Stimulated activated CD4-positive, alpha-beta T cell treated with anti-CD3 and anti-CD28 coated beads, Interleukin-12 subunit alpha, Interleukin-12 subunit beta, amount 100 ng/mL, for 48 hours (primary cell): ENCODE measurements at places on chromosomes 5 and 9.

- no peak for DNase-seq
These were observed 70.7 kb downstream of the PTCD2 start for GRCh38 chr5:72390836-72391235.

DNA sequence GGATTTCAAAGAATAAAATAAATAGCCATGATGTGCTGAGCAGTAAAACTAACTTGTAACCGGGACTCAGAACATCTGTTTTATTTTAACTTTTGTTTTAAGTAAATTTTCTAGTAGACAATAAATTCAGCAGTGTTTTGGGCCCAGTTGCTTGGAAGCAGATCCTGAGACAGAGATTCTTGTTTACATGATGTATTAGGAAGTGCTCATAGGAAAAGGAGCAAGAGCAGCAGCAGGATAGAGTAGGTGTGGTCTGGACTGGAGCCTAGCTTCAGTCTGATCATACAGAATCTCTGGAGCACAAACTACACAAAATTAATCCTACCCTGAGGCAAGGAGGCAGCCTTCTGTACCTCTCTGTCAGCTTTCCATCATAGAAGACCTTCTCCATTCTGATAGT, 139.2 kb upstream of the CCNH start:
- DNase-seq: no peak

DNA sequence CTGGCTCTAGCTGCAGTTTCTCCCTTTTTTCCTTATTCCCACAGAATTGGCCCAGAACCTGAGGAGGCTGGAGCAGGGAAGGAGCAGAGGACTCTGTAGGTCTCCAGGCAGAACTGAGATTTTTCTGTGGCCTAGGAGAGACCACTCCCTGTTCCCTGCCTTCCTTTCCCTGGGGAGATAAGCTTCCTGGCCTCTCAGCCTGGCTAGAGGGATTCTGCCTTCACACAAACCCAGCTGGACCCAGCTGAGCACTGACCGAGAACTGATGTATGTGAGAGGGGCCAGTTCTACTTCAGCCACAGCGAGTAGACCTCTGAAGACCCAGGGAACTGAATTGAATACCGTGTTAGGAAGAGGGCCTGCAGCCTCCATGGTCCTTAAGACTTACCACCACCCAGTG, 48.0 kb downstream of the RUSC2 start:
- DNase-seq: no peak

DNA sequence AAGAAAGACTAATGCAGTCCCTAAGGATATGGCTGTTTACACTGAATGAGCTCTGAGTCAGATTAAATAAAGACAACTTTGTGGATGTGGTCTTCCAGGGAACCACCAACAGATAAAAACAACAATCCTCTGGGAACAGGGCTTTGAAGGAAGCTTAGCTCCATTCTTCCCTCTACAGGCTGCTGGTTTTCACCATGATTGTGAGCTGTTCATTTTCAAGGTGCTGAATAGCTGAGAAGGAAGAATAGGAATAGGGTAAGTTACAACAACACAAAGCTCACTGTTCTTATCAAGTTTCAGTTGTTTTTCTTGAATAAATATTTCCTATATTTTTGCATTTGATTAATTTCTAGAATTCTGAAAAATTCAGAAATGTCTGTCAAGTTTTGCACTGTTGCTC, 25.9 kb upstream of the PTAR1 start:
- no peak for DNase-seq

- DNase-seq: no peak
These were observed 11.2 kb downstream of the ROPN1L start for GRCh38 chr5:10452768-10453331.

DNA sequence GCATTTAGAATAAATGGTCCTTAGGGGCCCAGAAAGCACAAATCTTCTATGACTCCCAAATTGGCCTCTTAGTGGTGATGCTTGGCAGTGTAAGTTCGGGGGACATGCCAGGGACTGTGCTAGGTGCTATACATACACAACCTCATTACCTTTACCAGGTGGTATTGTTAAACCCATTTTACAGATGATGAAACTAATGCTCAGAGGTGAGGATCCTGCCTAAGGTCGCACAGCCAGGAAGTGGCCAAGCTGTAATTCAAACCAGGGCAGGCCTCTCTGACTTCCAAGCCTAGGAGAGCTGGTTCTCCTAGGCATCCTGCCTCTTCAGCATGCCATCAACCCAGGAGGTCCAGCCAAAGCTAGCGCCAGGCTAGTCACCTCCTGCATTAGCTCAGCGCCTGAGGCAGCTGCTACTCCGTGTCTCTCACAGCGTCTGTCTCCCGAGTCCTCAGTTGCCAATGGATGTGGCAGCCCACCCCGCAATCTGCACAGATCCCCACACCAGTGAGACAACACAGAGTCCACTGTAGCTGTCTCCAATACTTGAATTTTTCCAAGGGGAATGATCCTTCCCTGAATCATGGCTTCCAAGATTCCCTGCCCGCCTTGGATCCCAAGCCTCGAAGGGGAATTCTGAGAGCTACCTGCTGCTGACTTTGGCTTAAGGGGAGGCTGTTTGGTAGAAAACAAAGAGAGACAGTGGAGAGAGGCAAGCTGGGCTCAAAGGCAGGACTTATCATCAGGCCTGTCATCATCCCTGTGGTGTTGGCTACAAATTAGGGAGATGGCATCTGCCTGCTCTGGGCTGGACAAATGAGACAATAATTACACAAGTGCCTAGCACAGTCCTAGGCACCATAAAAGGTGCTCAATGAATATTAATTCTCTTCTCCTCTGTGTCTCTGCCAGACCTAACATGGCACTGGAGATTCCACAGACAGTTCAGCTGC, 52.6 kb downstream of the CRB2 start:
- DNase-seq: no peak

- DNase-seq: no peak
These were observed 108.5 kb upstream of the IQGAP2 start for GRCh38 chr5:76294573-76294972.

DNA sequence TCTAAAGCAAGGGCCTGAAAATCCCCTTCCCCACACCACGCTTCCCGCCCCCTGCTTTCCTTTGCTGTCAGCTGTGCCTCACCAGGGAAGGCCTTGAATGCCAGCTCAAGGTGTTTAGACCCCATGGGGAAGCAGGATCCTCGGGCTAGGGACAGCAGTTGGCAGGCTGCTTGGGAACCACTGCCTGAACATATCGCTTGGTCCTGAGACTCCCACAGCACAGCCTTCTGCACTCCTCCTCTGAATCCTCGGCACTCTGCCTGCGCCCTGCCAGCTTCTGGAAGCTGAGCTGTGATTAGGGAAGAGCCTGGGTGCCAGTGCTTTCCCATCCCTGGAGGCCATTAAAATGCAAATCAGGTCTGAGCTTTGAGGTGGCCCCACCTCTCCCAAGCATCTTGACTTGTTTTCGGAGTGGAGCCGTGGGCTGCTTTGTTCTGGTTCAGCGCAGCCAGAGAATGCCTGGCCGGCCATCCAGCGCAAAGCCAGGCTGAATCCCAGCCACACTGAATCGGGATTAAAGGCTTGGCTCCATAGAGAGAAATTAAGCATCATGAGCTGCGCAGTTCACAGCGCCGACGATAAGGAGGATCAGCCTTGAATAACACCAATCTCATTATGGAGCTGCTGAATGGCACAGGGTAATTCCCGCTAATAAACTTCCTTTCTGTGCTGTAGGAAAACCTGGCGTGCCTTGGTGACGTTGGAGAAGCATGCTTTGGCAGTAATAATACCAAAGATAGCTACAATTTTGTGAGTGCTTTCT, 40.0 kb downstream of the AMBP start:
- no peak for DNase-seq

DNA sequence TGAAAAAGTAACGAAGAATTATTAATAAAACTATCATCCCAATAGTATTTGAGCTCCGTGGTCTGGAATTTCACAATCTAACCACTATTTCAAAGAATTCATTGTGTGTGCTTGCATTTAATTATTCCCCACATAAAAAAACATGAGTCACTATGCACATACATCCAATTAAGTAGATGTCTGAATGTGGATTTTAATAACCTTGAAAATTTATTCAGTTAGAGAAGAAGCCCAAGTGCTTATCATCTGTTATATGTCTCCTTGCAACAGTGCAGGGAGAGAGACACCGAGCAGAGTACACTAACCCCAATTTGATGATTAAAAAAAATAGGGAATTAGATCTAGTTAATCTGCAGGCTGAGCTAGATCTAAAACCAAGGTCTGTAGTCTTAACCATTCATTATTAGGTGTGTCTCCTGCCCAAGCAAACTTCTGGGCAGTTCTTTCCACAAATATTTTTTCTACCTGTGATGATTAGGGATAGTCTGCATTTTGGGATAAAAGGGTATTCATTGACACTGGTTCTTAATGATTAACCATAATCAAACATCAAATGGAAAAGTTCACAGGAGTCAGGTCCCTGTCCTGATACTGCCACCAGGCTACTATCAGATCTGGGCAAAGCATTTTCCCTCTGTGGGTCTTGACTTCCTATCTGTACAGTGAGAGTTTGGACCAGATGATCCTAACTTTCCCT, 164.2 kb downstream of the GRIA1 start:
- no peak for DNase-seq

DNA sequence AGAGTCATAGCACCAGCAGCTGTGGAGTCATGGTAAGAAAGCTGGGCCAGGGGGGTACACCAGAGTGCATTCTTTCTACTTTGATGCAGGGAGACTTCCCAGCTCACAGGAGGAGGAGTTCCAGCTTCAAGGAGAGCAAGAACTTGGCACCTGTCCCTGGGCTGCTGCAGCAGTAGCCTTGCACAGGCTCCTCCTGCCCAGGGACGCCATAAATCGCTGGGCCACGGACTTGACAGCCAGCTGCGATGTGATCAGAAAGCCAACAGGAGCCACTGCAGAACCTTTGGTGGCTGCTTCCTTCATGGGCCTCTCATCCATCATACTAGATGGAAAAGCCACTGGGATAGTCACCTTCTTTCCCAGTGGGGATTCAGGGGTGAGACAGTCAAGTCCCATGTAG, 234.7 kb downstream of the NMUR2 start:
- DNase-seq: no peak

- DNase-seq: no peak
These were observed 13.9 kb upstream of the UBLCP1 start for GRCh38 chr5:159249158-159249557.

- DNase-seq: no peak
These were observed 53.7 kb upstream of the HRH2 start for GRCh38 chr5:175603987-175604739.

DNA sequence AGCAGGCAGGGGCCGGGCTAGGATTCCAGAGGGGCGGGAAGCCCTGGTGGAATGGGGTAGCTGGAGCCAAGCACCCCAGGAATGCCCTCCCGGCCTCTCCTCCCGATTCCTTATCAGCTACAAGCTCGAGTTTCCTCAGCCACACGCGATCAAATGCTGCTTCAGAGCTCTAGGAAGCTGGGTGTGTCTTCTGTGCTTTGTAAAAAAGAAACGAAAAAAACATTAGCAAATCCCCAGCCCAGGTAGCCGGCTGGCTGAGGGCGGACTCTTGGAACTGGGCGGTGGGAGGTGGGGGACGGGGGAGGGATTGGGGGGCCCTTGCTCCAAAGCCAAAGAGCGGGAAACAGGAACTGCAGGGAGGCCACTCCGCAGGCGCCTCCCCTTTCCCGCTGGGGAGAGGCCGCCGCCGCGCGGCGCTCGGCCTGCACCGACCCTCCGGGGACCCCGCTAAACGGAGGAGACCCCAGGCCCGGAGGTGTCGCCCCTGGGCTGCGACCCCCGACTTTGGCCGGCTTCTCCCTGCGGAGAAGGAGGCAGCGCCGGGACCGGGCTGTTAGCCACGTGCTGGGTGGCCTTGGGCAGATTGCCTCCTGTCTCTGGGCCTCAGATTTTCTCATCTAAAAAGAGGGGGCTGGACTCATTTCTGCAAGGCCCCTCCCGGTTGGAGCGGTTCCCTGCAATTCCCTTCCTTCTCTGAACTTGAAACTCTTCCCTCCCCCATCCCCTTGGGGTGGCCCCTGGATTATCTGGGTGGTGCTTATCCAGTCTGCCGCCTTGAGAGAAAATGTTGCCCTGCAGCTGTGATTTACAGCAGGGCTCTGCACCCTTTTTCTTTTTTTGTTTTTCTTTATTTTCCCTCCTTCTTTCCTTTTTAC, 40.9 kb upstream of the FABP6 start:
- no peak for DNase-seq

DNA sequence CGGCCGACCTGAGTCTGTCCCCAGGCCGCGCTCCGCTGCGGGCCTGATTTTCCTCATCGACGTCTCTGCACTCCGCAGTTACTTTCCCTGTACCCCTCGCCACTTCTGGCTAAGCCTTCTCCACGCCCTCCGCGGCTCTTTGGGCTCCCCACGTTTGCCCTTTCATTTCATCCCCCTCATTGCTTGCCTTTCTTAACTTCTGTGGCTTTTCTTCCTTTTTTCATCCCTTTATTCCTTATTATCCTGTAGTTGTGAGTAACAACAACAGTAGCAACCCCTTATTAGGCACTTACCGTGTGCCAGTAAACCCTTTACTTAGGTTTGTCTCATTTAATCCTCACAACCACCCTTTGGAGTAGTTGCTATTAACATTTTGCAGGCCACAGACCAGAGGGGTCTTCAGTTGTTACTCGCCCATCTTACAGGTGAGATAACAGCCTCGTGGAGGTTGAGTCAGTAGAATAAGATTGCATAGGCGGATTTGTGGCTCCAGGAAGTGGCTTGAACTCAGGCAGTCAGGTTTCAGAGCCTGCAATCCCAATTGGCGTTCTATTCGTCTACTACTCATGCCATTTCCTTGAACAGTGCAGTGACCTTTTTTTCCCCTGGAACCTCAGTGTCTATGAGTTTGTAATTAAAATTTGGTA, 724 bp downstream of the TCERG1 start:
- peak; percentile 32 for DNase-seq

DNA sequence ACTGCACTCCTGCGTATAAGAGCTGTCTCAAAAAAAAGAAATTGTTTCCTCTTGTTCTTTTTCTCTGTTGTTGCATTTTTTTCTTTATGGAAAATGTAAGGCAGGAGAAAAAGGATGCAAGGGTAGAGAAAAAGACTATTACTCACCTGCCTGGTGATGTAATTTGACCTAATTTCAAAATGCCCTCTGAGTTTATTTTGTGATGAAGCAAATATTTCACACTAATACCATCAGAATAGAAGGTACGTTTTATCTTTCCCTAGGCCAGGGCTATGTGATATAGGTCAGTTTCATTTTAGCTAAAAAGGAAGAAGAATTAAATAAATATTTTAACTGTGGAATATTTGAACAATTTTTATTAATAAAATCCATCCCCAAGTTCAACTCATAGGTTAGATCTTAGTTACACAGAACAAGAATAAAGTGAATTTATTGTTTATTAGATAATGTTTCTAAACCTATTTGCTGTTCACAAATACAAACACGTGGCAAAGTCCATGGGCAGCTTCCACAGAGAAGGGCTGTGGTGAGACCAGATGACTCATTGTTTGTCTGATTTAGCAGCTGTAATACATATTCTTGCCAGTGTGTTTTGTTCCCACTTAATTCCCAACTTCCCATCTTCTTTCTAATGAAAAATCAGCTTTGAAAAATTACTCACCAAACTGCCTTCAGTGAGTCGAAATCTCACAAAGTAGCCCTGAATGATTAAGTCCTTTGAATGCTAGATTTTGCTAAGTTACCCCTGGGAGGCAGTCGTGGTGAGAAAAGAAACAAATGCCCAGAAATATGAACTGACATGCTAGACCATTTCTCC, 52.8 kb upstream of the CCDC112 start:
- no peak for DNase-seq

GRCh38 chr9:114895521-114895991, 34.8 kb downstream of the TNFSF8 start:
- no peak for DNase-seq

GRCh38 chr5:164553851-164554250, 1048.4 kb downstream of the MAT2B start:
- DNase-seq: no peak
